ENCODE measurements at places on chromosomes 16 and 17. TPM values are rescaled to one million over a fixed set of nuclear protein-coding genes. Genes with fewer than 3 reads are reported as not detected.

GRCh38 chr16:9948933-9949332 lies 233.3 kb downstream of the GRIN2A start:
- no peak for DNase-seq

The PRSS53 gene
- 1.2 TPM for polyA plus RNA-seq

The MYOCD gene
- 3.8 TPM for polyA plus RNA-seq

The ACSF2 gene
- polyA plus RNA-seq: 97.0 TPM

GRCh38 chr17:33090806-33091205 lies 99.2 kb downstream of the SPACA3 start:
- no peak for DNase-seq

DNA sequence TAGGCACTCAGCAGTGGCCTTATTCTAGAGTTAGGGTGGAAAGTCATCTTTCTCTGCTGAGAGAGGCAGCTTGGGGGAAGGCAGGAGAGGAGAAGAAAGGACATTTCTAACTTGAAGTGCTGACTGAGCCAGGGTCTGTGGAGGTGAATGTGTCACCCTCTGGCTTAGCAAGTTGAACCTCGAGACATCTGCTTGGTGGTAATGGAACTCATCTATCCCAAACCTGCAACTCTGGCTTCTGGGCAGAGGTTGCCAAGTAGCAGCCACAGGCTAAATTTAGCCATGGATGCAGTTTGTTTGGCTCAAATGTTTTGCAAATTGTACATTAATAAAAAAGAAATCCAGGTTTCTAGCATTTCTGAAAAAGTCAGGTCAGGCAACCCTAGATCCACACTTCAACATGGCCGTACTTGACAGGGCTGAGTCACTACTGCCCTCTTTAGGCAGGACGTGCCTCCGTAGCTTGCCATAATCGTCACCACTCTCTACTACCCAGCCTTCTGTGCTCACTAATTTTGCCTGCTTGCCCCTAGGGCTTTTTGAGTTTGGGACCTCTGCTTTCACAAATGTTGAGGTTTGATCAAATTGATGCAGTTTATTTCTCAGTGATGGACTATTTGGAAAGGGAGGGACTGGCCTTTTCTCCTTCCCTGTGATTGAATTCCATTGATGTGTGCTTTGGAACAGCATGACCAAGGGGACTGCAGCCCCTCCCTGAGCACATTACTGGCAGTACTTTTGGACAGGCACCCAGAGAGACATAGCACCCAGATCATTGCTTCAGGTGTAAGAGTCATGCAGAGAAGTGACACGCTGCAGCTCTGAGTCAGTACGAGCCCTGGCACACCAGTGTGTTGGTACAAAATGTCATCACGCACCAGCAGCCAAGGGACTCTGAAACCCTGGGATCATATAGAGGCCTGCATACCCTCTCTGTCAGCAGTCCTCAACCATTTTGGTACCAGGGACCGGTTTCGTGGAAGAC lies 5.2 kb downstream of the CDH13 start:
- DNase-seq: no peak

GRCh38 chr17:17090642-17091103 lies 48.4 kb downstream of the MPRIP start:
- DNase-seq: no peak

- DNase-seq: no peak
These were observed 23.9 kb upstream of the TOM1L1 start for GRCh38 chr17:54876656-54877195.

The GLYR1 gene
- polyA plus RNA-seq: 140 TPM

DNA sequence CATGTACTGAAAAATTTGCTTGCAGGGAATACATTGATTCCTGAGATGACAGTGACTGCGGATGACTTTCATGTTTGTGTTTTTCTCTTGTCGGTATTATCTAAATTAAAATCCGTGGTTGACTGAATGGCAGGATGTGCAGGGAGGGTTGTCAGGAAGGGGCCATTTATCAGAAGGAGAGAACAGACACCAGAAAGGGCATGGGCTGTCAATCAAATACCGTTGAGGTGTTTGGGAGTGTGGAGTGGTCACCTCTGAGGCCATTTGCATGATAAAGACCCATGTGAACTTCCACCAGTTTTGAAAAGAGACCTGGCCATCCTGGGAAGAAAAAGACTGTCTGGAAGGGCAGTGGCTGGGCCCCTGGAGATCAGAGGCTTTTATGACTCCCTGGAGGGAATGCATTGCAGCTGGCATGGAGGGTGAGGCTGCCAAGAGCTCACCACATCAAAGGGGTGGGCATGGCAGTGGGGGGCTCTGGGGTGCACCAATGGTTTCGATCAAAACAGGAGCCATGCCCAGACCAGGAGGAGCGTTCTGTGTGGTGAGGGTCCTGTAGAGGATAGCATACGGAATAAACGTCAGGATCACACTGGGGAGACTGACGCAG lies 67.1 kb downstream of the CYLD start:
- no peak for DNase-seq

DNA sequence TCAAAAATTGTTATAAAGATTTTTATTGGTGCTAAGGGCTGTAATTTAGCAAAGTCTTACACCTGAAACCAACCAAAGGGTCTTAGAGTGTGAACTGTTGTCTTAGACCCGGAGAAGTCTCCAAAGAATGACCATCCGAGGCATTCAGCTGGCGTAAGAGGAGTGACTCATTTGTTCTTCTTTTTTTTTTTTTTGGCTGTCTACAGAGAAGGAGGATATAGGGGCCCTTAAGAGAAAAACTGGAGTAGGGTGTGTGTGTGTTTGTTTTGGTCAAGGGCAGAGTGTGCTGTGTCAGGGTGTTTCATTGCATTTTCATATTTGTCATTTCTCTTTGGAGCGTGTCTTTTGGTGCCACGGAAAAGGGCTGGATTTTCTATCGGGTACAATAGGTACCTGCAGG lies 508.0 kb downstream of the WWOX start:
- no peak for DNase-seq

Data from right renal pelvis (tissue), 4 donors.